Glutamatergic neuron (in vitro differentiated cells): ENCODE measurements at places on chromosomes 3 and 15.

- no peak for DNase-seq
These were observed 475 bp upstream of the SPINT1 start for GRCh38 chr15:40843261-40843884.

GRCh38 chr3:11689749-11690148, 46.0 kb upstream of the VGLL4 start:
- no peak for DNase-seq

DNA sequence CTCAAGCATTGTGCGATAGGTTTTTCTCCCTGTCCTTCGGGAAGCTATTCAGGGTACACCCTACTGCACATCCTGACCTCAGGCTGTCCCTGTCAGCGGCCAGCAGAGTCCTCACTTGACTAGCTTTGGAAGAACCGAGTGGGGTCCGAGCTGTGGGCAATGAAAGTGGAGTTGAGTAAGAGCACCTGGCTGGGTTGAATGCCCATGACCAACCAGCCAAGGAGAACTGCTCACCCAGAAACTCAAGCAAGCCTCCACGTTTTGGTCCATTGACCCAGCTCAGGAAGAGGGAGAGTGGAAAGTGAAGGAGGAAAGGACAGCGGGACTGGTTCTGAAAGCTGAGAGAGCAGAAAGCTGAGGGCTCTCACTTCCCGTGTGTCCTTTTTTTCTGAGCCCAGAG, 36.0 kb upstream of the HDGFL3 start:
- DNase-seq, result no peak

DNA sequence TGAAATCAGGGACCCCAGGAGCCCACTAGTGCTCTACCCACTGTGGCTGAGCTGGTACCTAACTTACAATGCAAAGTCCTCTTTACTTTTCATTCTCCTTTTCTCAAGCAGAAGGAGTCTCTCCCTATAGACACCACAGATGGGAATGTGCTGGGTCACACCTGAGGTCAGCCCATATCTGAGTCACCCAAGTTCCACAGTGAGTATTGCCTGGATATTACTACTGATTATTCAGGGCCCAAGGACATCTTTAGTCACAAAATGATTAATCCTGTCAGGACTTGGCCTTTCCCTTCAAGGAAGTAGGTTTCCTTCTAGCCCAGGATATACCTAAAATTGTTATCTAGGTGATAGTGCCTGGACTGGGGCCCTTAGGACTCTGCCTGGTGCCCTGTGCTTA, 1305.2 kb downstream of the SI start:
- no peak for DNase-seq

DNA sequence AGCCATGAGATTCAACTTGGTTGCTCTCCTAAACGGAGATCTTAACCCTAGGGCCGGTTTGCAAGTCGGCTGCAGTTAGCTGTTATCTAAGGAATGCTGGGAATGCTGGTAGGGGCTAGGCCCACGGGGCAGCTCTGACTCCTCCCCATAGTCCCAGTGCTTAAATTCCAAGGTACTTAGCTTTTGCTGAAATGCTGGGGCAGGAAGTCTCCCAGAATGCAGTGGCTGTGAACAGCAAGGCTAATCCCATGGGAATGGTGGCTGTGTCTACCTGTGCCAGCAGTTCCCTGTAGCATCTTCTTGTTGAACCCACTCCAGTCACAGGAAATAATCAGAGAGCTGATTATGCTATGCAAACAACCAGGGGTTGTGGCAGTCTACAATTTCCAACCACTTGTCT, 102.5 kb upstream of the TJP1 start:
- no peak for DNase-seq

DNA sequence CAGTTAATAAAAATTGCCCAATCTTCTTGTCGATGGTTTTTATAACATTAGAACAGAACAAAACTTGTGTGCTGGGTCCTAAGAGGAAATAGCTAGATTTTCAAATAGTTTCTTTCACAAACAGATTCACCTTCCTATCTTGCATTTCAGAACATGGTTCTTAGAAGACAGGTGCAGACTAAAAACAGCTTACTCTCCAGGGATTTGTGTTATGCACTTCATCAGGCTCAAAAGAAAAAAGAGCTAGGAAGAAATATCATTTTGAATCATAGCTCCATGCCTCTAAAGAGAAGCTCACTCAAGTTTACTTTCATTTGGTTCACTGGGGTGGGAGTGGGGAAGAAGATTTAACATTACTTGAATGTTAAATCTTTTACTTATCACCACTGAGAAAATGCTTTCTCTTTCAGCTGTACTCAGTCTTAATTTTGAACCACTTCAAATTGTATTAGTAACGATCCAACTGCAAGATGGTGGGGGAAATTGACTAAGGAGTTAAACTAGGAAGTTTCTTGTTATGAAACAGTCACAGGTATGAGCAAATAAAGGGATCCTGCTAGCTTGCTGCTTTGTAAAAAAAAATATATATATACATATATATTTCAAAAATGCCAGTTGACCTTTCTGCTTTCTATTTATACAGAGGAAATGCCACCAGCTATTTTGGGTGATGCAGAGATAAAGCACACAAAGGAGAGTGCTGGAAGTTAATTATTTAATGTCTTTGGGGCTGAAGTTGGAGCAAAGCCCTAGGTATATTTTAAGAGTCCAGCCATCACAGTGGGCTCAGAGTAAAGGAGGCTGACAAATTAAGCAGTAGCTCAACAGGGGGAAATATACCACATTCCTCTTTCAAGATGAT, 28.3 kb upstream of the NUDT16 start:
- DNase-seq, result no peak

DNA sequence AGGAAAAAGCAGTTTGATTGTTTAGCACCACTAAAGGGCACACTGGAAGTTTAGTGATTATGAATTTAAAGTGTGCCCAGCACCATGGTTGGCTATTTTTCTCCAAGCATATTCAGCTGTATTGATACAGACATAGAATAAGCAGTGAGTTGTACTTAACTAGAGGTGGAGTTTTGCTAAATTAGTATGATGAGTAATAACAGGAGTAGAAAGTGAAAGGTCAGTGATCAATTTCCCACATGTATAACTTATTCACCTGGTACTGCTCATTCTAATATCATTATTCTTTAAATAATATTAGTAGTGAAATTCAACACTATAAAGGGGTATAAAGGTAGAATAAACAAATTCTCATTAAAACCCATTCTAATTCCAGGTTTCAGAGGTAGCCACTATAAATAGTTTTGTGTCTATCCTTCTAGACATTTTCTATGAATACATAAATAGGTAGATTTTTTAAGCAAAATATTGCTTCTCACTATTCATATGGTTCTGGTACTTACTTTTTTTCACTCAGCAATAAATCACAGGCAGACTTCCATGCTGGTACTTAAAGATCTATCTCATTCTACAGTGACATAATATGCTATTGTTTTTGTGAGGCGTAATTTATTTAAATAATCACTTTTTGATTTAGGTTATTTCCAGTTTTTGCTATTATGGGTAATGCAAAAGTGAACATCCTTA, 732.9 kb downstream of the VGLL3 start:
- DNase-seq, result no peak

- DNase-seq, result no peak
These were observed 946.8 kb downstream of the TUSC7 start for GRCh38 chr3:117656391-117656790.

DNA sequence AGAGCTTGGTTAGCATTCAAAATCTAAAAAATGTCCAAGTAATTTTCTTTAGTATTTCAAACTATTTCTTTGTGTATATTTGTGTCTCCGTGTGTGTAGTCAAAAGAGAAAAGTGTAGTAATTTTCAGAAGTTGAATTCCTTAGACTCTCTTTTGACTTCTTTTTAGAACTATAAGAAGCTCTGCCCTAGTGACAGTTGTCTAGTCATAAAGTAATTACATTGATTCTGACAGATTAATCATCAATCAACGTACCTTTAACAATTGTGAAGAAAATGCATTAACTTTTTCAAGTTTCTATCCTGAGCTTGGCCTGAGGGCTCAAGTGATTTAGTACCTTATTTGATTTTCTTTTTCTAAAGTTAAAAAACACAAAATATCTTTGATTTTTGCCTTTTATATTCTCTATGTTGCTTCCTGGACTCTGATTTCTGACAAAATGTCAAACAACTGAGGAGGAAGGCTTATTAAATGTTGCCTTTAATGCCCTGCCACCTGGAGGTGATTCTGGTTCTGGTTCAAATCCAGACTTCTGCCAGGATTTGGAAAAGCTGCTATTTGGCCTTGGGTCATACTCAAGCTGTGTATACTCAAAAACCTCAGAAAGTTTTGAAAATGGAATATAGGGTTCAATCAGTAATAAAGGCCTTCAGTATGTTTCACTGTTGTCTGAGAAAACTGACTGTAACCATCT, 653.6 kb downstream of the NSUN3 start:
- DNase-seq, result no peak

- DNase-seq, result no peak
These were observed 3.5 kb upstream of the FAM81A start for GRCh38 chr15:59434481-59434880.

- DNase-seq, result no peak
These were observed 83.6 kb downstream of the SMAD6 start for GRCh38 chr15:66785637-66786036.

- no peak for DNase-seq
These were observed 44.8 kb downstream of the AP4E1 start for GRCh38 chr15:50953302-50953701.

DNA sequence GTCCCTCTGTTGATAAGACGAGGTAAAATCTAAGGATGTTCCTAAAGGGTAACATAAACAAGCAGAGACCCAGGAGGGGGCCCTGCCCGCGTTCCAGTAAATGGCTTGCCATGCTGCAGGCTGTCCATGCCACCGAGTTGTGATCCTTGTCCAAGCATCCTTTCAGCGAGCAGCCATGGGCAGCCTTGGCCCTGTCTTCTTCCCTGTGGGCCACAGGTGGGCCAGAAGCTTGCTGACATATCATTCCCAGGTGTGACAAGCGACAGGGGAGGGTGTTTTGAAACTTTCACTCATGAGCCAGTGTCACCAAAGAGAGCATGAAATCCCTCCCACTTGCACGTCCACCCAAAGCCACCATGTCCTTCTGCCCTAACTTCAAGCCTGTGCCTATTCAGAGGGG, 53.7 kb downstream of the PCSK6 start:
- no peak for DNase-seq

DNA sequence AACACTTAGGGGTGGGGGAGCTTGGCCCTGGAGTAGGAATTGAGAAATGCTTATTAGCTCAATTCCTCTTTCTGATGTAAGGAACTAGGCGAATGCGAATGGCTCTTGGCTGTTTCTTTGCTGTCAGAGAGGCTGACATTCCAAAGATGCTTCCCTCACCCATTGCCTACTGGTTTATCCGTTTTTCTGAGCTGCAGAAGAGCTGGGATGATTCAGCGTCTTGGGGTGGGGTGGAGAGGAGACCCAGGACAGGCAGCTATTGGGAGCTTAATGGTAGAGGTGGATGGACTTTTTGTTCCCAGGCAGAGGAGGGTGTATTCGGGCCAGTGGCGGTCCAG, 9.8 kb downstream of the PLEKHO2 start:
- DNase-seq, result no peak

GRCh38 chr3:72728958-72729467, 119.2 kb downstream of the SHQ1 start:
- no peak for DNase-seq

- no peak for DNase-seq
These were observed 259.1 kb downstream of the KCNMB2 start for GRCh38 chr3:178795349-178795748.

GRCh38 chr15:51448622-51449399, 107.4 kb downstream of the GLDN start:
- DNase-seq, result no peak

- DNase-seq, result no peak
These were observed 591 bp upstream of the SLC25A20 start for GRCh38 chr3:48899273-48899672.
